ENCODE measurements at places on chromosomes 3 and 15.
A peak's percentile ranks its signal among the peaks of the same experiment; 100 is the strongest.

DNA sequence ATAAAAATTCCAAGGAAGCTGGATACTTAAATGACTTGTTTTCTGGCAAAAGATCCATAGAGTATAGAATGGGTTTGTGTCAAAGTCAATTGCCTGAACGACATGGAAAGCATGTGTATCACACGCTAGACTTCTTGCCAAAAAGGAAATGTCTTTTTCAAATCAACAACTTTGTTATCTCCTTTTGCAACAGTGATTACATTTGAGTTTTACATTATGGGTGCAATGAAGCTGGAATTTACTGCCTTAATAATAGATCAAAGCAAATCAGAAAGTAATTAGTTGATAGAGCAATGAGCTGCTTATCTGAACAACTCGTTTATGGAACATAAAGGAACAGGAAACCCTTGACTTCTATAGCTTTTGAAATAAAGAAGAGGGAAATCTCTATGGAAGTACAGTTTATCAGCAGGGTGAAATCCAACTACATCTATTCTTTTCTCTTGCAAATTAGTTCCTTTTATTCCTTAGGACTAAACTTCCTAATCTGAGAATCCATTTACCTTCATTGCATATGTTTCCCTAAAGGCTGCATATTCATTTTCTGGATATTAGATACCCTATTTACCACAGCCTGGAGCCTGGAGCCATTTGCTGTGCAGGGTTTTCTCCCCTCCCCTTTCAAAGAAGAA, 415.1 kb upstream of the NECTIN3 start:
- DNase-seq = no peak

GRCh38 chr15:48888191-48888590, 10.3 kb downstream of the EID1 start:
- peak; percentile 61 for DNase-seq

DNA sequence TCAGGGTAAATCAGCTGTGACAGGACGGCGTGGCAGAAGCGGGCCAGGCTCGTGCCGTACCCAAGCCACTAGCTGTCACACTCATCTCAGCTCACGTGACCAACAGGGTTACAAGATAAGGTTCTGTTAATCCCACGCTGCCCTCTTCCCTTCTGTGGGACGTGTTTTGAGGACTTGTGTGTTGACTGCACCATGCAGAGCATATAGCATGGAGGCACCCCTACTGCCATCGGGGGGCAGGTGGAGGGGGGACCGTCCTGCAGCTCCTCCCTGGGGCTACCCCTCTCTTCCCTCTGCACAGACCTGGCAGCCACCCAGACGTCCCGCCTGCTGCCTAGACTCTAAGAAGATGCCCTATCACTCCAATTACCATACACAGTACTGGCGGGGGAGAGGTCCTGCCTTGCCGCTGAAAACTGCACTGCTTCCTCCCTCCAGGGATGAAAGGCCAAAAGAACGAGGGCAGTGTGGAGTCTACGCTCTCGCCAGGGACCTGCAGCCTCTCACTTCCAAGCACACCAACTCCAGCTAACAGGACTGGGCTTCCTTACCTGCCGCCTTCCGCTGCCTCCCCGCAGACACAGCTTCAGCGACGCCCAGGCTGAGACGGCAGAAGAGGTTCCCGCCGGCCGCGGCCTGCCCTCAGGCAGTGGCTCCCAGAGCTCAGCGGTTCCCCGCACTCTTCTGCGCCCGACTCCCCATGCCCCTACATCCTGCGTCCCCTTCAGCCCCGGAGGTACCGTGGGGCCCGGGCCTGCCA, at the start of gene TNK2:
Gene TNK2 (minus strand): TSS at position 618 of the 760 bp plus-strand sequence. CDS start 19,963 bp downstream, outside the sequence.
- peak; percentile 78 for DNase-seq

DNA sequence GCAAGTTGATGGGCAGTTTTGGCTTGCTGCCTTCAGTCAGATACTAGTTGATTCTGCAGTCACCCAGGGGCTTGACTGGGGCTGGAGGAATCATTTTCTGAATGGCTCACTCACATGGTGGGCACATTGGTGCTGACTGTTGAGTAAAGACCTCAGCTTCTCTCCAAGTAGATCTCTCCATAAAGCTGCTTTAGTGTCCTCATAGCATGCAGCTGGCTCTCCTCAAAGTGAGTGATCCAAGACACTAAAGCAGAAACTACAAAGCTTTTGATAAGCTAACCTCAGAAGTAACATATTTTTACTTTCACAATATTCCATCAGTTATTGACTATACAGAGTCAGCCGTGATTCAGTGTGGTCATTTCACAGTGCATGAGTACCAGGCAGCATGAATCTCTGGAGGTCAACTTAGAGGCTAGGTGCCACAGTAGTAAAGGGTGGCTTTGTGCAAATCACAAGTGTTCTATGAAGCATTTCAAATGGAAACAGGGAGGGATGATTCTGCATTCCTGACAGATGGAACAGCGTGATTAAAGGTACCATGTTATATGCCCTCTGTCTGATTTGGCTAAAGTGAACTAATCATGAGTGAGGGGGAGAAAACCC, 24.3 kb upstream of the ATP8B4 start:
- DNase-seq = no peak

DNA sequence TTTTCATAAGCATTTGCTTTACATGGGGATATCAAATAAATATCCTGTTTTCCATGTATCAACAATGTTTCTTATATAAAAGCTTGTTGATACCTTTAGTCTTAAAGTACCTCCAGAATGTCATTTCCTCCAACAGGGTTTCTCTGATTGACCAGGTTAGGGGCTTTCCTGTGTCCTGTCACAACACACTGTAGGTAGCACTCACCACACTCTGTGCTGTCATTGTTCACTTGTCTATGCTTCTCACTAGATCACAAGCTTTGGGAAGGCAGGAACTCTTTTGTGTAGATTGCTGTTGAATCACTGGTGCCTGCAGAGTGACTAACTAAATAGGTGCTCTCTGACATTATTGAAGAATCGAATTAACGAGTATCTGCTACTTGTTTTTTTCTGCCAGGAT, 49.8 kb downstream of the USP50 start:
- DNase-seq = no peak

GRCh38 chr3:133548090-133548489, 25.4 kb upstream of the CDV3 start:
- no peak for DNase-seq

DNA sequence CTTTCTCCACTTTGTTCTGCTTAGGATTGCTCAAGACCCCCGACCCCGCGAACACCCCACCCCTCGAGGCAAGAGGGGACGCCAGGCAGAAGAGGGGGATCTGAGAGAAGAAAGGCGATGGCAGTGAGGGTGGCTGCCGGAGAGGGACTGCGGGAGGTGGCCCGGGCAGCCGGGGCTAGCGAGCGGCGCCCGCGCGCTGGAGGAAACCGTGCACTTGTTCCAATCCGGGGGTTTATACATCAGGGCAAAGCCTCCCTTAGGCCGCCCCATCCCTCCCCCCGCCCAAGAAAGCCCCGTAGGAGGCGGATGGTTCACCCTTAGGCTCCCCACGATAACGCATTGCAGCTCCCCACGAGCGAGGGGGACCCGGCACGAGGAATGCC, 475 bp downstream of the ERC2 start:
- DNase-seq = peak; percentile 52

GRCh38 chr3:109563149-109563548, 225.8 kb upstream of the DPPA4 start:
- no peak for DNase-seq

GRCh38 chr15:58413253-58413652, 18.5 kb upstream of the LIPC start:
- DNase-seq = no peak

- DNase-seq = no peak
Measured at GRCh38 chr15:91857772-91858171, 4.3 kb downstream of the SLCO3A1 start.

GRCh38 chr3:173945806-173946205, 548.3 kb downstream of the NLGN1 start:
- DNase-seq = no peak

GRCh38 chr3:128313935-128314334, 152.8 kb downstream of the DNAJB8 start:
- DNase-seq = peak; percentile 25

DNA sequence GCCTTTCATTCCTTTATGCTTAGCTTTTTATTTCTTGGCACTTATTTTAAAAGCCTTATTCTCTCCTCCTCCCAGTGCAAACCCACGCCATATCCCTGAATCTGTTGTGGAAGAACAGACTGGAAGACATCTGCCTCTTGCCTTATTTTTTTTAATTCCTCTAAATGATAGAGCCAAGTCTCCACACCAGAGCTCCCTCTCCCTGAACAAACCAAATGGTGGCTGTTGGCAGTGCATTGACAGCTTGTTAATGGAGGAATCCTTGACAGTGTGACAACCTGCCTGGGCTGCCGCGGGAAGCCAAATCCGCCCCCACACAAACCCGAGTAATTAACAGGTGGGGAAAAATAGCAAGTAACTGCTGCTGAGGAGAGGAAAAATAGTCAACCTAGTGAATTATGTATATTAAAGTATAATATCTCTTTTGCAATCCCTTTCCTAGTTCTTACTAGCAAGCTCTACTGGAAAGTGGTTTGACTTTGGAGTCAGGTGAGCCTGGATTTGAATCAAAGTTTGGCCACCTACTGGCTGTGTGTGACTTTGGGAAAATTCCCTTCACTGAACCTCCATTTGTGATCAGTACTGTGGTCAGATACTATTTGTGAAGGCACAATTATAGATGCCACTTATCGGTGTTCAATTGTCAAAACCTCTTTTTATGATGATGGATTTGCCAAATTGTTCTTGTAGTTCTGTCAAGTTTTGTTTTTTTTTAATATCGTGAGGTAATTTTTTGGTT, 589.6 kb downstream of the PDCD6IP start:
- no peak for DNase-seq

DNA sequence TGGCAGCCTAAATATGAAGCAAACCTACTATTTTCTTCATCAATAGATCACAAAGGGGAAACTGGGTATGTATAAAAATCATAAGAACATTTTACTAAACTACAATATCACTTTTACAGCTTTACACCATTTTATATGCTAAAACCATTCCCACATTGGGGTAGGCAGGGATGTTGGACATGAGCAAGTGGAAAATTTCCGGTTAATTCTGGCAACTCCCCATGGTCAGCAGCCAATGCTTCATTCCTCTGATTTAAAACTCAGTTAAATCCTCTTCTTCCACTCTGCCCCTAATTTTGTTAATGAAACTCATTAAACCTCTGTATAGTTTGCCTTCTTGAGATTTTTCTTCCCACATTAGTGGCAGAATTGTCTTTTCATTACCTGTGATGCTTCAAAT, 552.5 kb upstream of the NECTIN3 start:
- no peak for DNase-seq

DNA sequence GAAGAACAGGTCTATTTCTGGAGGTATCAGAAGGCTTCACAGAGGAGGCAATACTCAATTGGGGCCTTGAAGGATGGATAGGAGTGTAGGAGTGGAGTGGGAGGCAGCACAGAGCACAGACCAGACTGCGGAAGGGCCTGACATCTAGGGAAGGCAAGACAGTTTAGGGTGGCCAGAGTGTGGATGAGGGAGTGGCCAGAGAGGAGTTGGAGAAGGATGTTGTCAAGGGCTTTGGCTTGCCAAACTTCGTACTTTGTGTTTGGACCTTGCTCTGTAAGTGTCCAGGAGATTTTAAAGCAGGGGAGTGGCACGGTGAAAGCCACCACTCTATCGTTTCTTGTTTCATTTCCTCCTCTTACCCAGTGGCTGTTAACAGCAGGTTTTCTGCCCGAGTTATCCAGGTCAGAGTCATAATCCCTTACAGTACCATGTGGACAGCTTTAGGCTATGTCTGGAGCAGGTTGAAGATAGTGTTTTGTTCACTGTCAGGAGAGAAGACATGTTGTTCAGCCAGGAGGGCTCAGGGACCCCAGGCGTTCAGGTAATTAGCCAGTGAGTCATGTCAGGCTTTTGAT, 12.3 kb downstream of the SMAD3 start:
- DNase-seq = no peak

DNA sequence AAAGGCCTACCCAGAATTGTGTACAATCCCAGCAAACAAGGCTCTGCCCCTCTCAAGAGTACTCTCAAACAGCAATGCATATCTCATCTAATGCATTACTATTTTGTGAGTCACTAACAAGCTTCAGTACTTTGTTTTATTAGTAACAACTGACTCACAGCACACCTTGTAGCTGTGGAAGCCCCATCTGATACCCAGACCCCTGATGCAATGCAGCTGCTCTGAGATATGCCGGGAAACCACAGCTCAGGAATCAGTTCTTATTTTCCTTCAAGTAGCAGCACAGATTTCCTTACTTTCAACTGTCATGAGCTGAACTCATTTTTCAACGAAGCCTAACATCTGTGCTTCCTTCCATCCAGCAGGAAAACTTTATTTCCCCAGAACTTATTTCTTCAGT, 37.8 kb downstream of the CCNL1 start:
- no peak for DNase-seq

DNA sequence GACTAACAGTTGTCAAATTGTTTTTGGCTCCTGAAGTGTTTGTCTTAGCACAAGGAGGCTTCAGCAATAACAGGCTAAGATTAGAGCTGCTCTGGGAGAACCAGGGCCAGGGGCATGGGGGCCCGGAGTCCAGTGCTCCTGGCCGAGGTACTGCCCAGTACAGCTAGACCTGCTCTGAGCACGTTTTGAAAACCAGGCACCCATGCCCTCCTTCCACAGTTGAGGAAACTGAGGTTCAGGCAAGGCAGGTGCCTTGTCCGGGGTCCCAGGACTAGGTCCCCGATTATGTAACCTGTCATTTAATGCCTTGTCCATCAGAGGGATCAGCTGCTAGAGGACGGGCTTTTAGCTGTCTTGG, 19.2 kb downstream of the KBTBD13 start:
- no peak for DNase-seq

DNA sequence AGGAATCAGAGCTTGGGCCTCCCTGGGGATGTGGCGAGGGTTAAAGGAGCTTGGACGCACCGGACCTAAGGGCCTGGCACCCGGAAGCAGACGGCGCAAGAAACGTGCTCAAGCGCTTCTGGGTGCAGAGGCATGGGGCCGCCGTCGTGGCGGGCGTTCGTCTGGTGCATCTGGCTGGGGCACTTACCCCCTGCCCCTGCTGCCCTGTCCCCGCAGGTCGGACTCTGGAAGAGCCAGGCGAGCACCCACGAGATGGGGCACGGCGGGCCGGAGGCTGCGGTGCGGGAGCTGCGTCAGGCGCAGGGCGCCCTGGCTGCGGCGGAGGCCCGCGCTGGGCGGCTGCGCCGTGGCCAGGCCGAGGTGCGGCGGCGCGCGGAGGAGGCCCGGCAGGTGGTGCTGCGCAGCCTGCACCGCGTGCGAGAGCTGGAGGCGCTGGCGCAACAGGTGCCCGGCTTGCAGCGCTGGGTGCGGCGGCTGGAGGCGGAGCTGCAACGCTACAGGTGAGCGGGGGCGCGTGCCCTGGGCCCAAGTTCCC, 2.5 kb downstream of the EFCC1 start:
- peak; percentile 71 for DNase-seq

- no peak for DNase-seq
Measured at GRCh38 chr15:93459396-93459795, 370.4 kb upstream of the RGMA start.

- DNase-seq = no peak
Measured at GRCh38 chr3:14879211-14879874, 60.6 kb downstream of the FGD5 start.

GRCh38 chr15:61835496-61836106, 224.6 kb downstream of the VPS13C start:
- DNase-seq = peak; percentile 80

DNA sequence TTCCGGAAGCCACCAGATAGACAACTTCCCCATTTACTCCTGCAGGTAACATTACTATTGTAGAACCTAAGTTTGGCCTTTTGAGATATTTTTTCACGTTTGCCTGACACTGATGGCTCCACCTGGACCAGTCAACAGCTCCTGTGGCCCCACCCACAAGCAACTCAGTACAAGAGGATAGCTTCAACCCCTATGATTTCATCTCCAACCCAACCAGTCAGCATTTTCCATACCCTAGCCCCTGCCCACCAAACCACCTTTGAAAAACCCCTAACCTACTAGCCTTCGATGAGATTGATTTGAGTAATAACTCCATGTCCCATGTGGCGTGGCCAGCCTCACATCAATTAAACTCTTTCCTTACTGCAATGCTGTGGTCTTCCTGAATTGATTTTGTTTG, 950 bp upstream of the EHHADH start:
- DNase-seq = no peak
